ENCODE measurements at places on chromosomes 4 and X.

GRCh38 chr4:140037353-140038030 lies 116.5 kb downstream of the MAML3 start:
- no peak for DNase-seq

DNA sequence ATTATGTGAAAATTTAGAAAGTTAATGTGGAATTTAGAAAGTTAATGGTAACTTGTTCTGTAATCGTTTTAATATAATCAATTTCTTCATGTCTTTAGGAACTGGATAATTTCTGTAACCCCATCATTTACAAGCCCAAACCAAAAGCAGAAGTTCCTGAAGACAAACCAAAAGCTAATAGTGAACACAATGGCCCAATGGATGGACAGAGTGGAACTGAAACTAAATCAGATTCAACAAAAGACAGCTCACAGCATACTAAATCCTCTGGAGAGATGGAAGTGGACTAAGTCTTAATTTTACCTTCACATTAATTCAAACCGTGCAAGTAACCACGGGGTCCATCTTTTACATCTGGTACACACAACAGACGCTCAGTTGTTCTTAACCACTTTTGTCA lies 48.1 kb upstream of the PLK4 start:
- DNase-seq: no peak

DNA sequence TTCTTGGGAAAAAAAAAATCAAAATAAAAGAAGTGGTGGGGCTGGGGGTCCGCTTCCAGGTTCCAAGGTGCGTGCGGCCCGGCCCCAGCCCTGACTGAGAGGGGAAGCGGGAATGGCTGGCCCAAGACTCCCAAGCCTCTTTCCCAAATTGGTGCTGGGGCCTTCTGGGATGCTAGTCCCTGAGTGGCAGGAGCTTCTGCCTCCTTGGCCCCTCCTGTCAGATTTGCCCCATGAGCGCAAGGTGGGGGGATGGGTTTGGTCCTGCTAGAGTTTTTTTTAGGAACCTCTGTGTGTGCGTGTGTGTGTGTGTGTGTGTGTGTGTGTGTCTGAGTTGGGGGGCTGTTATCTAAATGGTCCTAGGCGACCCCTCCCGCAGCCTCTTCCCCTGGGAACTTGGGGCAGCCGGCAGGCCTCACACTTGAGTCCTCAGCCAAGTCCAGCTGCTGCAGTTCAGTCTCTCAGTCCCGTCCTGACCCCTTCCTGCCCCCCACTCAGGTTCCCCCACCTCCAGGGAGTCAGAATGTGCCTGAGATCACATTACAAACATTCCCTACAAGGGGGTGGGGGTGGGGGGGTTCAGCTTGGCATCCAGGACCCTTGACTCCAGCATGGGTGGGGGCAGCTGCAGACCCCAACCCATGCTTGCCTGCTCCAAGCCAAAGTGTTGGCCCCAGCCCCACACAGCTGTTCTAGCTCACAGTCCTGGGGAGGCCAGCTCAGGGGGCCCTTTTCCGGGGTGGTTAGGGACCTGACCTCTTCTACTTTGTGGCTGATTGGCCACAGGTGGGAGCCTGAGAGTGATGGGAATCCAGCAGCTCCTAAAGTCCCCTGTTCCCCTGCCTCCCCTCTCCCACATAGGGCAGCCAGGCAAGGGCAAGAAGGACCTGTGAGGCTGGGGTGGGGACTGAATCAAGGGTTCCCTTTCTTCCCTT lies 4.0 kb downstream of the EFNB1 start:
- DNase-seq: no peak

GRCh38 chrX:24842486-24842885 lies 148.8 kb downstream of the POLA1 start:
- no peak for DNase-seq

- no peak for DNase-seq
These were observed 220.5 kb downstream of the IDS start for GRCh38 chrX:149284616-149285015.

DNA sequence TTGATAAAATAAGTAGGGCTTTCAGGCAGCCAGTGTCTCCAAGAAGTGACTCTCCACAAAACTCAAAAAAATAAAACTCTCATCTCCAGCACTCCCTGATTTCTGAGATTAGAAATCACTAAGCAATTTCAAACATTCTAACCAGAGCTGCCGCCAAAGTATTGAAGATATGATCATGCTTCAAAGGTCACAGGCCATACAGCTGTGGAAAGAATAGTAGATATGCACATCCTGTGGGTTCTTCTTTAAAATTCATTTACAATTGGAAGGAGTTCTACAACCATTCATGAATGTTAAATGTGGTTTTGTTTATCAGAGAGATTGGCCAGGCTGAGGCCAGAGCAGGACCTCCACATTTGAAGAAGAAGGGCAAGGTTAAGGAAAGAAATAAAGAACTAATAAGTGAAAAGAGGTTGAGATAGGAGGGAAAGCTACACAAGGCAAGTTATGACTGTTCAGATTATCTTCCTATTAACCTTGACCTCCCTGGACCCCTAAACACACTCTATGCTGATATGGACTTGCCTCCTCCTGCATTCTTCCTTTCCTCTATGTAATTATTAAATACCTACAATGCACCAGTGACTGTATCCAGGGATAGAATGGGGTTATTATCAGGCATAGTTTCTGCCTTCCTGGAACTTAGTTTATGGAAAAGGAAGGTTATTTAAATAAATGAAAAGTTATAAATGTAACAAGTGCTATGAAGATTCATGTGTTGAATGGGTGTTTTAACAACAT lies 56.4 kb downstream of the USP38 start:
- DNase-seq: no peak

GRCh38 chrX:110082161-110082560 lies 79.2 kb downstream of the TMEM164 start:
- DNase-seq: no peak

DNA sequence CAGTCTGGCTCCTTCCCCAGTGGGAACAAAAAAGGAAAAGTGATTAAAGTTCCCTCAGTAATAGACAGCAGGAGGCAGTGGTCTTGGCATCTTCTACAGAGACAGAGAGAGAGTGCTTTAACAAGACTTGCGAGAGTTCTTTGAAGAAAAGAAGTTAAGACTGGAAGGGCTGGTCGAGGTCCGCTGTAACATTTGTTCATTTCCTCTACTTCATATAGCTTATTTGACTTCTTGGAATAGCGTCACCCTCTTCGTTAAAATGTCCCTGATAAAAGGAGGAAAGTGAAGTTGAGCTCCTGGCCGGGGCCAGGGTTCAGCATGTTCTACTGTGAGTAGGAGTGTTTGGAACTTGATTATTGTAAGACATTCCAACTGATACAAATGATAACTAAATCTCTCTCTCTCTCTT lies 179.8 kb downstream of the SLIT2 start:
- DNase-seq: no peak

- DNase-seq: no peak
These were observed 35.8 kb downstream of the YIPF6 start for GRCh38 chrX:68534691-68535090.

- DNase-seq: no peak
These were observed 54.5 kb downstream of the MID2 start for GRCh38 chrX:107880054-107880610.

- DNase-seq: no peak
These were observed 57.1 kb upstream of the NKX1-1 start for GRCh38 chr4:1463088-1463926.

DNA sequence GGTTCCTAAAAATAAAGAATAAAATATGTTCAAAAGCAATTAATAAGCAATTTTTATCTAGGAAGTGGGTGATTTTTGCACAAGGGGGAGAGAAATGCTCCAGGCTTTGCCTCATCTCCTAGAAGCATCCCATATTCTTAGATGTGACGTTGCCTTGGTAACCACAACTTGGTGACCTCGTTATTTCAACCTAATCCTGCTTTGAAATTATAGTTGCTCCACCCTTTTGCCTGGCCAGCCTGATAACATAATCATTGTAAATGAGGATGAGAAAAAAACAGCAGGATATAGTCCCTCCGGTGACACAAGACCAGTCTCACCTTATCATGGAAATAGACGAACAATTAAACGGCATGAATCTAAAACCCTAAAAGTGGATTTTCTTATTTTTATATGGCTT lies 194.4 kb downstream of the QDPR start:
- no peak for DNase-seq

- DNase-seq: no peak
These were observed 28.8 kb downstream of the PRDM8 start for GRCh38 chr4:80226094-80226493.

GRCh38 chrX:11137543-11138139 lies 26.5 kb downstream of the HCCS start:
- DNase-seq: no peak

DNA sequence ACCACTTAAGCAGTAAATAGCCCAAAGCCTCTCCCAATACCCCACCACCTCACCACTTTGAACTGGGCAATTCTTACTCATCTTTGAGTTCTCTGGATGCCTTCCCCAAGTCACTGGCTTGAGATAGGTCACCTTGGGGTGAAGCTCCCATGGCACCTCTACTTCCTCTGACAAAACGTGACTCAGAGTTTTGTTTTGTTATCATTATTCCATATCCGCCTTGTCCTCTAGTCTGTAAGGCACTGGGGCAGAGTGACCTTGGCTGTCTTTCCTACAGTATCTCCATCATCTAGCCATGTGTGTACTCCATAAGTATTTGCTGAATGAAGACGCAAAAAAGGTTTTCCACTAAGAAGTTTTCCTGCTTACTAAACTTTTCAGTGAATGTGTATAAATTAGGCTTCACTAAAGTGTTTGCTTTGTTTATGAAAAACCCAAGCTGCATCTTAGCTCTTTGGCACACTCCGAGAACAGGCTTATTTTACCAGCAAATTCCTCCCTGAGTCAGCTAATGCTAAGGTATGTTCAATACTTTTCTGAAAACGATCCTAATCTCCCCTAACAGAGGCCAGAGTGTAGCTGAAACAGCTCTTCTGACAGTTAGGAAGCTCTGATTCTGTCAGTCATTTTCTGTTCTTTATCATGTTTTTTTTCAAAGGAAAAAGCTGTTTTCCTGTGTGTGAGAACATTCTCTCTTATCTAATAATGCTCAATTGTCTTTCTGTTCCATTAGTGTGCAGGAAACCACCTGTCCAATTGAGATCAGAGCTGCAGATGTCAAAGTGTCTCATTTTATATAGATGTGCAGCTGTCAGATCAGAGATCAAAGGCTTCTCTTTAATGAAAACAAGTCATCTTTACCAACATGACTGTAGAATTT lies 30.2 kb upstream of the TSPAN5 start:
- no peak for DNase-seq

- DNase-seq: no peak
These were observed 41.1 kb downstream of the RFC1 start for GRCh38 chr4:39324897-39325613.

- DNase-seq: no peak
These were observed 136.6 kb upstream of the OTUD4 start for GRCh38 chr4:145316897-145317574.

DNA sequence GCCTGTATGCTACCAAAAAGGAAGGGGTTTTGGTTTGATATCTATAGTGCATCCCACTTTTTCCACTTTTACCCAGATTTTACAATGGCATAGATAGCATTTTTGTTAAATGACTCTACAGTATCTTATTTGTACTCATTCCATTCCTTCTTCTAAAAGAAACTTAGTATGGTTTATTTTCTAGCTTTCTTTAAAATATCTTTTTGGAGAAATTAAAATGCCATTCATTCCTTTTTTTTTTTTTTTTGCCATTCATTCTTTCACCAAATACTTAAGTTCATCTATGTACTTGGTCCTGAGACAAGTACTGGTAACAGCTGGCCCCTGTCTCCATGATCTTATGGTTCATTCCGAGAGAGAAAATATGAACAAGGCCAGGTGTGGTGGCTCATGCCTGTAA lies 49.1 kb downstream of the MID1 start:
- DNase-seq: no peak

DNA sequence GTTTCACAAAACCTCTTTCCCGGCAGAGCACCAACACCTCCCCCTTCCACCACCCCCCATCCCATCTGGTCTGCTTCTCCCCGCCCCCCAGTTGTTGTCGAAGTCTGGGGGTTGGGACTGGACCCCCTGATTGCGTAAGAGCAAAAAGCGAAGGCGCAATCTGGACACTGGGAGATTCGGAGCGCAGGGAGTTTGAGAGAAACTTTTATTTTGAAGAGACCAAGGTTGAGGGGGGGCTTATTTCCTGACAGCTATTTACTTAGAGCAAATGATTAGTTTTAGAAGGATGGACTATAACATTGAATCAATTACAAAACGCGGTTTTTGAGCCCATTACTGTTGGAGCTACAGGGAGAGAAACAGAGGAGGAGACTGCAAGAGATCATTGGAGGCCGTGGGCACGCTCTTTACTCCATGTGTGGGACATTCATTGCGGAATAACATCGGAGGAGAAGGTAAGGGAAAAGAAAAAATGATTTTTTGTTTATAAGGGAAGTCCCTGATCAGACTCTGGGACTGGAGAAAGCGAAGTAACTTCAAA lies at the start of gene PDGFRA:
Gene PDGFRA, plus strand, starts transcription at position 333 of the 541 bp plus-strand sequence. CDS start 29,476 bp downstream, outside the sequence.
- DNase-seq: no peak

DNA sequence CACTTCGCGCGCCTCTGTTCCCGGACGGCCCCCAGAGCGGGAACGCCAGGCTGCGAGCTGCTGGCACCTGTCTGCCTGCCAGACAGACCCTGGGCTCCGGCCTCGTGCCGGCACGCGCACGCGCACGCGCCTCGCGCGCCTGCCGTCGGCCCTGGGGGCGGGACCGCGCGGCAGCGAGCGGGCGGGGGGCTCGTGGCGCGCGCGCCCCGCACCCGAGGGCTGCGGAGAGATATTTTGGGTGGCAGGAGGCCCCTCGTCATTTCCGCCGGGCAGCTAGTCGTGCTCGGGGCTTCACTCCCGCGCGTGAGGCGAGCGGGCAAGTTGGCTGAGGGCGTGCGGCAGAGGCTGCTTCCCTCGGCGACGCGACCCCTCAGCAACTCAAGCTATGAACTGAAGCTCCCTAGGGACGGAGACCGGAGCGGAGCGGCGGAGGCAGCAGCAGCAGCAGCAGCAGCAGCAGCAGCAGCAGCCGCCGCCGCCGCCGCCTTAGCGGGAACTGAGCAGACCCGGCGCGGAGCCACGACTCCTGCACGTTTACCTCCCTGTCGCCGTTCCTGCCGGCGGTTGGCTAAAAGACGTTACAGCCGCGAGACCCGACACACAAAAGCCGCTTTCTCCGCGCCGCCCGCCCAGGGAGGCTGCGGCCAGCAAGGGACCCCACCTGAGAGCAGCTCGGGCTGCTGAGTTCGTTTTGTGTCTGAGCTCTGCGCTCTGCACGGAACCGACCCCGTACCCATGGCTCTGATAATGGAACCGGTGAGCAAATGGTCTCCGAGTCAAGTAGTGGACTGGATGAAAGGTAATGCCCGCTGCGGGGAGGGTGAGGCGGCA lies at the start of gene CNKSR2:
Gene CNKSR2, plus strand, starts transcription at position 256 of the 831 bp plus-strand sequence. Its CDS starts 480 bp downstream, at position 736.
- no peak for DNase-seq

DNA sequence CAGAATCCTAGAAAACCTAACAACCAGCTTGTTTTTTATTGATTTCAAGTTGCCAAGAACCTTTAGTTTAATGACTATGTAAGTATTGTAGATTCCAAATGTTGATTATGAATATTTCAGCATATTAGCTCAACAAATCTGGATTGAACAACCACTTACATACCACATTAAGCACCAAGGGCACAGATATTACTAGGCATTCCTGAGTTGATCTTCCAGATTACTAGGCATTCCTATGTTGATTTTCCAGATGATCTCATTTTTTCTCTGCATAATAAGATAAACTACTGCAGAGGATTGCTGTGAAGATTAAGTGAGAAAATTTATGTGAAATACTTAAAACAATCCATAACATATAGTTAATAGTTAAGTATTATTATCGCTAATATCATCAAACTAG lies 17.4 kb upstream of the DCAF8L1 start:
- no peak for DNase-seq

- DNase-seq: no peak
These were observed 8.2 kb downstream of the FAM184B start for GRCh38 chr4:17773135-17773698.

Measured in dorsolateral prefrontal cortex (tissue), 122 donors.